Right cardiac atrium (tissue), 5 donors: ENCODE measurements at places on chromosomes 13 and 19.

GRCh38 chr13:37752146-37752545 lies 117.4 kb downstream of the TRPC4 start:
- DNase-seq: no peak

GRCh38 chr19:40279761-40280607 lies 5.2 kb downstream of the AKT2 start:
- peak; percentile 44 for DNase-seq

DNA sequence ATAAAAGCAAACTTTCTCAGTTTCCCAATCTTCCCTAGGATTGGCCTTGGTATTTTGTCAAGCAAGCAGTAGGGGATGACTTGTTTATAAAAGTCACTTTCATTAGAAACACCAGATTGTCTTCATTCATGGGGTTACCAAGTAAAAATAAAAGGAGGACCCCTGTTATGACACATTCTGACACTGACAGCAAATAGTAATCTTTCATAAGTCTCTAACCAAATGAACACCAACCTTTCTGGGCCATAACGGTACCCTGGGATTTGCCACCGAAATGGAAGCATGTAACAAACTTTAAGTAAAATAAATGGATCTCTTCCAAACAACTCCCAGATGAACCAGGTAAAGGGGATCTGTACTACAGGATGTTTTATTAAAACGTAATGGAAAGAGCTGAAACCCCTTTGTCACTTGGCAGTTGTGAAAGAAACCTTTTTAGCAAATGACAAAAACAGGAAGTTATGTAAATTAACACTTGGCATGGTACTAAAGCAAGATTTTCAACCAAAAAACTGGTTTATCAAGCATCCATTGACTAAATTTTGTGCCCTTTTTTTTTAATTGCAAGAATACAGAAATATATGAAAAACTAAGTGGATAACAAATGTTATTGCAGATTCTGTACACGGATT lies 335.6 kb downstream of the RBM26 start:
- DNase-seq: no peak

DNA sequence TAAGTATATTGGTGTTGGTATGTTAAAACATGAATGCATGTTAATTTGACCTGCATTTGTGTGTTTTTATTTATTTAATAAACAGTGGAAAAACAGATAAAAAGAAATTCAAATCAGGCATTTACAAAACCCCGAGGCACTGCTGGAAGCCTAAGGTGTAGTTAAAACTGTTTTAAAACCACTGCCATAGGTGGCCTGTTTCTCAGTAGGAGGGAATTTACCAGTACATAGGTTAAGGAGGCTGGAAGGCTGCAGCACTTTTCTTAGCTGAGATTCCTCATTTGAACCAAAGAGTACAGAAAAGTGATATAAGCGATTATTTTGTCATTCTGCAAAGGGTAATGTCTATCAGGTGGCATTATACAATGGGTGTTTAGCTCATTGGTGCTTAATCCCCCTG lies 99.6 kb downstream of the PAN3 start:
- DNase-seq: no peak

DNA sequence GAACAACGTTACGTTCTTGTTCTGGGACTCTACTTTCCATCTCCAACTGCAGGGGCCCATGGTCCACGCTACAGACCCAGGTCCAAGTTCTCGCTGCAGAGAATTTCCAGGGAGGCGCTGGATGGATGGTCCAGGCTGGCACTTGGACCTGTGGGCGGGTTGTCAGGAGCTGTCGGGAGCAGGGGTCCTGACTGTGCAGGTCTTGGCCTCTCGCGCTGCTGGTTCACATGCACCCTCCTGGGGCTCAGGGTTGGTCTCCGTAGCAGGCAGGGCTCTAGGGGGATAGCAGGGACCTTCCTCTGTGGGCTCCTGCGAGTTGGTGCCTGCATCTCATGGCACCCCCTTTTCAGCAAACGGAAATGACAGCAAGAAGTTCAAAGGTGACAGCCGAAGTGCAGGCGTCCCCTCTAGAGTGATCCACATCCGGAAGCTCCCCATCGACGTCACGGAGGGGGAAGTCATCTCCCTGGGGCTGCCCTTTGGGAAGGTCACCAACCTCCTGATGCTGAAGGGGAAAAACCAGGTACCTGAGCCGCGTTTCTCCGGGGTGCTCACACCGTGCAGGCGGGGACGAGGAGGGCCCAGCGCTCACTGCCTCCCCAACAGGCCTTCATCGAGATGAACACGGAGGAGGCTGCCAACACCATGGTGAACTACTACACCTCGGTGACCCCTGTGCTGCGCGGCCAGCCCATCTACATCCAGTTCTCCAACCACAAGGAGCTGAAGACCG lies 6.6 kb downstream of the PTBP1 start:
- no peak for DNase-seq

- no peak for DNase-seq
Measured at GRCh38 chr19:8143041-8143440, 6.4 kb downstream of the FBN3 start.

- no peak for DNase-seq
Measured at GRCh38 chr19:37698216-37698615, 21.3 kb downstream of the ZNF607 start.

DNA sequence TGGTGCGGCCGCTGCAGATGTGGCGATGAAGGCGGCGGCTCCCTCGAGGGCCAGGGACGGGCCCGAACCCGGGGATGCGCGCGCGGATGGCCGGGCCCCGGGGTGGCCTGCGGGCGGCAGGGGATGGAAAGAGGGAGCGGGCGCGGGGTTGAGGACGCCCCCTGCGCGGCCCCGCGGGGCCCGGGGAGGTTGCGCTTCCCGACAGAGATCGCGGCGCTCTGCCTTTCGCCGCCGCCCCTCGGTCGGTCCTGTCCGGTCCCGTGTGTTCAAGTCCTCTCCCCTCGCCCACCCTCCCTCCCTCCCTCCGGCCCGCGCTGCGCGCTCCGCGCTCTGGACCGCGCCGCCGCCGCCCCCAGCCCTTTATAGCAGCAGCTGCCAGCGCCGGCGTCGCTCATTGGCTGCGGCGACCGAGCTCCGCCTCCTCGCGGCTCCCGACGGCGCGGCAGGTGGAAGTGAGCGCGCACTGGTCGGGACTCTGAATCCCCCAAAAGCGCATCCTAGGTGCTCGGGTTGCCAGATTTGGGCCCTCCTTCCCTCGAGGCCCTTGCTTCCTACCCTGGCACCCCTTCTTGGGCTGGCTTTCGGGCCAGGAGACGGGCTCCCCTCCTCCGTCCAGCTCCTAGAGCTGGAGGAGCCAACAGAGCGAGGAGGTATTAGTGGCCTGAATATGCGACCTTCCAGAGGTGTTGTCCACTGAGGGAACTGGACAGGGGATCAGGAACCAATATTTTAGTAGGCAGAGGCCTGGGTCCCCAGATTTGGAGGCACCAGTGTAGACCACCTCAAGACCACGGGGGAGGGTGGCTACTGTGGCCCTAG lies at the start of gene ELAVL3:
TSS of gene ELAVL3 (minus strand) at position 332 of the 819 bp plus-strand sequence. CDS start 438 bp downstream, outside the sequence.
- DNase-seq: no peak

- no peak for DNase-seq
Measured at GRCh38 chr19:41195675-41196497, 2.9 kb downstream of the CYP2S1 start.

- DNase-seq: no peak
Measured at GRCh38 chr19:45163156-45163555, 2.4 kb upstream of the NKPD1 start.

DNA sequence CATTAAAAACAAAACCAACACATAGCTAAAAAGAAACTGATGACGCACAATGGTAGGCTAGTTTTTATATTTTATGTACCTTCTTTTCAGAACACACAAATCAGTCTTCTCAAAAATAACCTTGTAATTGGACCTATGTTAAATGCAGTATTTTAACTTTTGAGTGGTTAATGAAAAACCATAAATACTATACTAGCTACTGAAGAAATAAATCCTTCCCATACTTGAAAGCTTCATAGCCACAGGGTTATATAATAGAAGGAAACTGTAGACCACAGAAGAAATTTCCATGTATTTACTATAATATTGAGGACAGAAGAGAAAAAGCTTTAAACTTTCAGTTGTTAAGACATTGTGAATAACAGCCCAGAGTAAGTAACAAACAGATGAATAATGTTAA lies 1094.3 kb upstream of the SLC10A2 start:
- no peak for DNase-seq

DNA sequence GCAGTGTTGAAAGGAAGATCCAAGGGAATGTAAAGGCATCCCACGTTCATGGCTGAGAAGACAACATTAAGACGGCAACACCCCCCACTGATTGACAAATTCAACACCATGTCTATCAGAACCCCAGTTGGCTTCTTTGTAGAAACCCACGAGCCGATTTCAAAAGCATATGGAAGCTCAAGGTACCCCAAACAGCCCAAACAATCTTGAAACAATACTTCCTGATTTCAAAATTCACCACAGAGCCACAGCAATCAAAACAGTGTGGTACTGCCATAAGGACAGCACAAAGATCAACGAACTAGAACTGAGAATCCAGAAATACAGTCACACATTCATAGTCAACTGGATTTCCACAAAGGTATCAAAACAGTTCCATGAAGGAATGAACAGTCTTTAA lies 6.2 kb downstream of the MIER2 start:
- no peak for DNase-seq

DNA sequence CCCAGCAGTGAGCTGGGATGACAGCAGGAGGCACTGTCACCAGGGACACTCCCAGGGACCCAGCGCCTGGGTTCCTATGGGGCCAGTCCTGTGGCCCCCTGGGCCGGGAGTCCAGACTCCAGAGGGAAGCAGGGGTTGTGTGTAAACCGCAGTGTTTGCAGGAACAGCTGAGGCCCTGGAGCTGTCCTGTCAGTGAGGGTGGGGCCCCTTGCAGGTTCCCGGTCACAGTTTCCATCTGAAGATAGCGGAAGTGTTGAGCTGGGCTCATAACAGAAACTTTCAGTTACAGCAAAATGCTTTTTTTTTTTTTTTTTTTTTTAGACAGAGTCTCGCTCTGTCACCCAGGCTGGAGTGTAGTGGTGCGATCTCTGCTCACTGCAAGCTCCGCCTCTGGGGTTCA lies 17.7 kb upstream of the CSNK1G2 start:
- peak; percentile 68 for DNase-seq

DNA sequence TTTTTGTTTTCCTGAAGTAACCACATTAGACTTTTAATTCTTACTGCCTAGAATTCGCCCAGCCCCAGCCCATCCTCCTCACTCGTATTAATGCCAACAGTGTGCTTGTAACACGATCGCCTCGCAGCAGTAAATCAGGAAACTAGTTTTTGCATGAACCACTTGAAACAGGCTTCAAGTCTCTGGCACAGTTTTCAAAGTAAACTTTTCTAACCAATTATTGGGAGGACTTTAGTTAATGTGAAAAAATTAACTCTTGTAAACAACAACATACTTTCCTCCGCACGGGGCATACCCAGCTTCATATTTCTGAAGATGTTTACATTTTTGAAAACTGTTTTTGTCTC lies 39.2 kb downstream of the TNFRSF19 start:
- DNase-seq: peak; percentile 78

- no peak for DNase-seq
Measured at GRCh38 chr19:14672188-14672872, 2.3 kb downstream of the ADGRE3 start.

- peak; percentile 75 for DNase-seq
Measured at GRCh38 chr19:15418231-15418578, 583 bp downstream of the AKAP8L start.

- no peak for DNase-seq
Measured at GRCh38 chr13:49030213-49030612, 54.5 kb downstream of the FNDC3A start.

DNA sequence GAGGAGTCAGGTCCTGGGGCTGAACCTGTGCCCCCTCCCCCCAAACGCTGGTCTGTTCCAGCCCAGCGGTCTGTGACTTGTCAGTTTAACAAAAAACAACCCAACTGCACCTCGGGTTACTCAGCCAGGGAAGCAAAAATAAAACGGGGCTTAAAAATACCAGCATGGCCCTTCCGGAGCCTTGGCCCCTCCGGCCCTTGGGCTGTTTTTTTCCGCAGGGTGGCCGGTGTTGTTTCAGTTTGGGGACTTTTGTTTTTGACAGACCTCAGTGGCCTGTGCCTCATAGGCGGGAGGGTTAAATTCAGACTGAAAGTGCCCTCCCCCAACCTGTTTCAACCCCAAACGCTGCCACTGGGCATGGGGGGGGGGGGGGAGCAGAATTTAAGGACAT lies 4.0 kb downstream of the TCF3 start:
- DNase-seq: no peak

DNA sequence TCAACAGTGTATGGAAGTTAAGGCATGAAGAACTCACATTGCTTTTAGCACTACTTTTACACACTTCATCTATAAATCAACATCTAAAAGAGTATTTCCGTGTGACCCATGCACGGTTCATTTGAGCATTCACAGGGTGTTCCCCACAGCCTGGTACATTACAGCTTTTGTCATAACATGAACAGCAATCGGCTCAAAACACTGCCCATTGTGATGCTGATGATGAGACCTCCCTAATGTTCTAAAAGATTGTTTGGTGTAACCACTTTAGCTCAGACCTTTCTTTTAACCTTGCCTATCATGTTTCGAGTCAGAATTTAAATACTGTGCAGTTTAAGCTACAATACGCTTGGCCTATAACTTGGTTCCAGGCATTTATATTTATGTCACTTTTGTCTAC lies 4.1 kb upstream of the KLF5 start:
- DNase-seq: no peak

- peak; percentile 44 for DNase-seq
Measured at GRCh38 chr19:5932146-5932545, 18.1 kb downstream of the CAPS start.

GRCh38 chr19:7386308-7386707 lies 37.6 kb downstream of the ARHGEF18 start:
- DNase-seq: no peak

DNA sequence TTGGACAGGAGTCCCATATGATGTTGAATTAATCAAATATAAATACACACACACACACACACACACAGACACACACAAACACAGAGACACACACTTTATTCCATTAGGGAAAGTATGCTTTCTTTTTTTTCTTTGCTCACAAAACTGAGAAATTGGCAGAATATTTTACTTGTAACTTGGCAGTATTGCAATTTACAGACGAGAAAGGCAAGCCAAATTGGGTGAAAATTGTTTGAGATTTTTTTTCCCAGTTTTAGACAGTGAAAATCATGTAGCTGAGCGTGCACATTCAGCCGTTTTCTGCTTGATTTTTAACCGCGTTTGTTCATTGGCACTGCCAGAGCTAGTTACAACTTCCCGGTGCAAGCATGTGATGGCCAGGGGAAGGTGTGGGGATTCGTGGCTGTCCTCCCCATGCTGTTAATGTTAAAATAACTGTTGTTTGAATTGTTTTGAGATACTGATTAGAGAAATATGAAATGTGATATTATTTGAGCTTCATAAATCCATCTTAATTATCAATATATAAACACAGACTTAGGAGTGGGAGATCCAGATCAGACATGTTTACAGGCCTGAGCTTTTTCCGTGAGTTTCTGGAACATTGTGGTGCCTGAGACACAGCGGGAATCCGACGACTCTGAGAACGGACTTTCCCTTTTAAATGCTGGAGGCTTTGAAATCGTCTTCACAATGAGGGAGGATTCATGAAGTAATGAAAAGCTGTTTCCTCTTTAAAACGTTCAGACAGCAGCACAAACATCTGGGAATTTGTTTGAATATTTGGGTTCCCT lies 125.5 kb downstream of the KCNRG start:
- DNase-seq: no peak

- DNase-seq: no peak
Measured at GRCh38 chr19:32890841-32891240, 21.3 kb upstream of the SLC7A9 start.
